AG09319 (cell line): ENCODE measurements at places on chromosomes 12 and 14.

GRCh38 chr14:92986254-92987147 lies 63.6 kb downstream of the CHGA start:
- DNase-seq, result peak; percentile 7

DNA sequence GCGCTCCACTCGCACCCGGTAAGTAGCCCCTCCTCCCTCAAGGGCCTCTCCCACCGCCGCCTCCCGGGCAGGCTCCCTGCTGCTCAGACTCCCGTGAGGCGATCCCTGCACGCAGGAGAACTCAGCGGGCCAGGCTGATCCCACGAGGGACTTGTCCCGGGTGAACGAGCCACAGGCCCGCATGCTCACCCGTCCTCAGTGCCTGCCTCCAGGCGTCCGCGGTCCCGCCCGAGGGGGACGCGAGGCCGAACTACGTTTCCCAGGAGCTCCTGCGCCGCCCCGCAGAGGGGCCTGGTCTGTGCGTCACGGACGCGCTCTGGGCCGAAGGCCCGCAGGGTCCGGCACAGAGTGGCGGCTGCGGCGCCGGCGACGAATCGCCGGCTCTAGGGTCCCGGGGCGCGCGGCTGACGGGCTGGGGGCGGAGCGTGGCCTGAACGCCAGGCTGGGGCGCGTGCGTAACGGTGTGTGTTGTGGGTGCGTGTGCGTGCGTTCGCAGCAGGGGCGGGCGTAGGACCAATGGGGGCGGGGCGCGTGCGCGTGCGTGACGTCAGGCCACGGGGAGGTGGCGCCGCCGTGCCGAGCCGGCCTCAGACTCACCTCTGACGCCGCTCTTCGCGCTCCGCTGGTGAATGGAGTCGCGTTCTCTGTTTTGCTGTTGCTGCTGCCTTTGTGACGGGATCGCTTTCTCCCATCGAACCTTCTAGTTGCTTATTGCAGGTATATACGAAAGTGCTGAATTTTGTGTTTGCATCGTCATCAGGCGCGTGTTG lies at the start of the genes ZNF10 and ZNF891:
Gene ZNF10 (plus strand): TSS at position 590 of the 770 bp plus-strand sequence. CDS start 13,866 bp downstream, outside the sequence.
Gene ZNF891 (minus strand): TSS at position 237 of the 770 bp plus-strand sequence. CDS start 8,356 bp downstream, outside the sequence.
- peak; percentile 92 for DNase-seq

- DNase-seq, result no peak
Observed at GRCh38 chr14:26963711-26964110, 365.9 kb upstream of the NOVA1 start.

DNA sequence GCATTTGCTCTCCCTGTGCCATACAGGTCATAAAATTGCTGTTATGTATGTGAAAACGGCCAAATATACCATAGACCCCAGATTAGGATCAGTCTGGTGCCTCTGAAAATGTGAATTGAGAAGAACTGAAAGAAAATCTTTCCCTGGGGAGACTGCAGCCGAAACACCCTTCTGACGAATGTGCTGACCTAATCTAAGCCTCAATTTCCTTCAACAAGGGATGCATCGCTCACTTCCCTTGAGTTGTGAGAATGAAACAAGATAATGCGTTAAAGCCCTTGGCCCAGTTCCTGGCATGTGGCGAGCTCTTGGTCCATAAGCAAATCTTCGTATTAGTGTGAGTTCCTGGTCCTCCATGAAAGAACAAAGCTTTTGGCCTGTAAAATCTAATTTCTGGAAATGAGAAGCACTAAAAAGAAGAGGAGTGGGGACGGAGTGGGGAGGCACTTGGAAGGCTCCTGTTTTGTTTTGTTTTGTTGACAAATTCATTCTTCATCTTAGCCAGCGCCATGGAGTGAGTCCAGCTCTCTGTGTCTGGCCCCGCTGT lies 49.5 kb upstream of the RTRAF start:
- DNase-seq, result no peak

DNA sequence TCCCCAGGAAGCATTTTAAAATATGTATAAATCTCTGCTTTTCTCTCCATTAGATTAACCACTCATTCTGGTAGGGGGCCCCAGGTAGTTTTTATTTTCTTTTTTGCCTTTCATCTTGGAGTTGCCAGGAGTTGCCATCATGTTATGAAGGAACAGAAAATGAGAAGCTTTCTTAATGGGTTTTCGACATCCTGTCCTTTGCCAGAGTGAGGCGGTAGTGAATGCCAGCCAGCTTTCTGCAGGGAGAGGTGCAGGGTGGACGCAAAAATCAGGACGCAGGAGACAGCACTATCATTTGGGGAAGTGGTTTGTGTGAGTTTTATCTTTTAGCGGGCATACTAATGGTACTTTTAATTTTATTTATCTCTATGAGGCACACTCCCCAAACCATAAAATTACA lies 1.7 kb downstream of the RASSF8 start:
- DNase-seq, result no peak

- DNase-seq, result no peak
Observed at GRCh38 chr14:26934151-26934550, 336.3 kb upstream of the NOVA1 start.

- DNase-seq, result no peak
Observed at GRCh38 chr12:1799051-1799881, 21.1 kb upstream of the LRTM2 start.

- no peak for DNase-seq
Observed at GRCh38 chr12:7383157-7383556, 60.8 kb downstream of the CD163L1 start.

DNA sequence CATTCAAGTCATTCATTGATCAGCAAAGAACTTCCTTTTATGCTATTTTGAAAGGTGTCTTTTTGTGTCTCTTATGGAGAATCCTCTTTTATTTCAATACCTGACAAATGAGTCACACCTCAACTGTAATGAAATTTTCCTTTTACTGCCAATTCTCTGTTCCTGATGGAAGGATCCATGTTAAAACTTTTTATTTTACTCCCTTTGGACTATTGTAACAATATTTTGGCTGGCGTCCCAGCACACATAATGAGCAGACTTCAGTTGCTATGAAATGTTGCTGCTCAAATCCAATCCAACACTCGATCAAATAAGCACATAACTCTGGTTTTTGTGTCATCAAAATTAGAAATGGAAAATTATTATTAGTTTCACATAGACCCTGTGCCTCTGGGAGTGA lies 21.9 kb upstream of the SLC15A5 start:
- DNase-seq, result no peak

- no peak for DNase-seq
Observed at GRCh38 chr12:3607039-3607720, 116.2 kb downstream of the PRMT8 start.

DNA sequence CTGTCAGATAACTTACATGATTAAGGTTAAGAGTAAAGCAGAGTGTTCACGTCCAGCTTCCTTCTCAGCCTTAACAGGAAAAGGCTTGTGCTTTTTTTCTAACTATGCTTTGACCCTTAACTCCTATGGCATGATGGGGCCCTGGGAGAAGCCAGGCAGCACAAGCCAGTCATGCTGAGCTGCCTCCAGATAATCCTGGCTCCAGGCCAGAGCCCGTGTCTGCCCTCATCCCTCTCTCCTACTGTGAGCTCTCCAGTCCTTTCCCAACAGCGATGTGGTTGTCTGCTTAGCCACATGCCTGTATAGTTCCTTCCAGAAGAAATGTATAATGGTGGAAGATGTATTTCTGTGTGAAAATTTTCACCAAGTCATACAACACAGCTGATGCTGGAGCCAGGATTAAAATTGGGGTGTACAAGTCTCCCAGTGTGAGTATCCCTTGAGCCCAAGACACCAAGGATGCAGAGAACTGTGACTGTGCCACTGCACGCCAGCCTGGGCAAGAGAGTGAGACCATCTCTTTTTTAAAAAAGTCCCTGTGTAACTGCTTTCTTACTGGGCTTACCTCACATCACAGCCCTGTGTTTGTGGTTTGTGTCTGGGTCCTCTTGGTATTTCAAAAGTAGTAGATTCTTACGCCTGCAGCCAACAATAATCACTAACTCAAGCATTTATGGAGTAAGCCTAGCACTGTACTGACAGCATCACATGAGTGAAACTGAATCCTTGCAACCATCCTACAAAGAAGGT lies 7.9 kb upstream of the ITFG2 start:
- DNase-seq, result no peak

- DNase-seq, result no peak
Observed at GRCh38 chr12:50926415-50926814, 25.9 kb upstream of the HIGD1C start.

- no peak for DNase-seq
Observed at GRCh38 chr12:52524241-52524897, 4.2 kb upstream of the KRT5 start.

DNA sequence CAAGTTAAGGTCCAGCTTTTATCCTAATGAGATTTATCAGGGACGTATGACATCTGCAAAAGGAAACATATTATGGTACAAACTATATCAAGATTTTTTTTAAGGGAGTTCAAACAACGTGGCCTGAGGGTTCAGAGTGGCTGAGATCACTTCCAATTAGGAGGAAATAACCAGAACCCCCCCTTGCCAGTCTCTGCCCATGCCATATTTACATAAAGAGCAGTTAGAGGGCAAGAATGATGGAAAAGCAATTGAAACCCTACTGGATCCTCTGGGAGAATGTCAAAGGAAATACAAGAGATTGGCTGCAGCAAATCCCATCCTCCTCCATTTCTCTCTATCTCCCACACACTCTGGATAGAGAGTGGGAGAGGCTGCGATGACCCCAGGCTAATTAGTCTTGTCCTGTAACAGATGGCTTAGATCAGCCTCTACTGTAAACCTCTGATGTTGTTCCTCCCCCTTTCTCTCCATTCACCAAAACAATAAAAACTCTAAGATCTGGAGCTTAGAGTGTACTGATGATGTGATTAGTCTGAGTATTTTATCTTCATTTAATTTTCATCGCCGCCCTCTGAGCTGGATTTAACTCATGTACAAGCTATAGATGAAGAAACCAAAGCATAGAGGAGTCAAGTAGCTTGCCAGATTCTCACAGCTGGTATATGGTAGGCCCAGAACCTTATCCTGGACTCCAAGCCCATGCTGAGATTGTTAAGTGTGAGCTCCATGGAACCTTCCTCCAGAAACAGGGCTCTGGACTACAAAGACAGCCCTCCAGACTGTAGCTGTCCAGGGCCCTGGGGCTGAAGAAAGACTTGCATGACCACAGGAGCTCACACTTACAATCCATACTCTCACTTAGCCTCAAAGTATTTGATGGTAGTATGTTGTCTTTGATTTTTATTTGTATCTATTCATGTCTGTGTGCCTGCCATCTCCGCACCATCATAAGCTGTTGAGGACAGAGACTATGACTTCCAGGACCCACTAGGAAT lies 54.1 kb upstream of the GNG2 start:
- DNase-seq, result no peak

DNA sequence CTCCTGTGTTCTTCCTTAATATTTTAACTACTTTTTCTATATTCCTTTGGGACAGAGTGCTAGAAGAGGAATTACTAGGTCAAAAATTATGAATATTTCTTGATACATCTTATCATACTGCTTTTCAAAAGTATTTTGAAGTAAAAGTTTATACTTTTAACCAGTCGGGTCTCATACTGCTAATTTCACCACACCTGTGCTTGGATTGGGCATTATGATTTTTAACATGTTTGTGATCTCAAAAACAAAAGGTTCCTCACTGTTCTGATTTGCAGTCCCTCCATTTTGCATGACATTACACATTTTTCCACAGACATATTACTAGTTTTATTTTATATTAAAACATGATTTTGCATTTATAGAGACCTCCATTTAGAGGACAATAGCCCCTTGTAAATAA lies 32.9 kb downstream of the MRPL42 start:
- DNase-seq, result no peak
